Fibroblast of mammary gland (primary cell): ENCODE measurements at places on chromosomes 4 and X.

DNA sequence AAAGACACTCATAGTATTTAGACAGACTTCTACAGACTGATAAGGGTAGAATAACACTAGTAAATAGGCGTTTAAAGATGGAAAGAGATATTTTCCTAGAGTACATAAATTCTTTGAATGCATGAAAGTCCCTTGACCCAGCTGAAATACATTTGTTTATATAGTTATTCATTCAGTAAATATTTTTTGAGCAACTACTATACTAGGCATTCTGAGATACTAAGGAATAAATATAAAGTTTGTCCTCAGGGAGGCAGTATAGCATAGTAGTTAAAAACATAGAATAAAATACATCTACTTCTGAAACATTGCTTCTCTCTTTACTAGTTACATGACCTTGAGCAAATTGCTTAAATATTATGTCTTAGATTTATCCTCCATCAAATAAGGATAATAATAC lies 27.4 kb downstream of the HMGN5 start:
- peak; percentile 32 for DNase-seq

DNA sequence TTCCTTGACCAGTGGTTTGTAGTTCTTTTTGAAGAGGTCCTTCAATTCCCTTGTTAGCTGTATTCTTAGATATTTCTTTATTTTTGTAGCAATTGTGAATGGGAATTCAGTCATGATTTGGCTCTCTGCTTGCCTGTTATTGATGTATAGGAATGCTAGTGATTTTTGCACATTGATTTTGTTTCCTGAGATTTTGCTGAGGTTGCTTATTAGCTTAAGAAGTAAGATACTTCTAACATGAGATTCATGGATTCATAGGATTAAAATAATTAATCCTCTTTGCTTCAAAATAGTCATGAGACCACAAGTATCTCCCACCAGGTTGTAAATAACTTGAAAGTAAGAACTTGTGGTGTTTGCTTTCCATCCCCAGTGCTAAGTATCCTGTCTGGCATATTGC lies 308.9 kb downstream of the DTHD1 start:
- DNase-seq = no peak

- DNase-seq = no peak
Observed at GRCh38 chrX:131060147-131060546, 2.0 kb downstream of the ARHGAP36 start.

DNA sequence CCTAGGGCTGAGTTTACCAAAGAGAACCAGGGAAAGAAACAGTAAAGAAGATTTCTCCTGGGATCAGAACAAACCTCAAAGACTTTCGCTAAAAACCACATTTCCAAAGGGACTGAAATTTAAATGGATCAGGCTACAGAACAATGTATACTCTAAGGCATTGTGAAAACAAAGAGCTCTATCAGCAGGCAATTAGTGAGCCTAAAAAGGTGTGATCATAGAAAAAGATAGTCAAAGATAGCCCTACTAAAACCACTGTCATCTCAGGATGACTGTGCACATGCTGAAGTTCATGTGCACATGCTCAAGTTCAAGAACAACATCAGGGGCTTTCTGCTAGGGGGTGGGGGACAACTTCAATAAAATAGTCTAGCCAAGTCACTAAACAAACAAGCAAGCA lies 12.9 kb upstream of the SMIM10L2A start:
- DNase-seq = no peak

DNA sequence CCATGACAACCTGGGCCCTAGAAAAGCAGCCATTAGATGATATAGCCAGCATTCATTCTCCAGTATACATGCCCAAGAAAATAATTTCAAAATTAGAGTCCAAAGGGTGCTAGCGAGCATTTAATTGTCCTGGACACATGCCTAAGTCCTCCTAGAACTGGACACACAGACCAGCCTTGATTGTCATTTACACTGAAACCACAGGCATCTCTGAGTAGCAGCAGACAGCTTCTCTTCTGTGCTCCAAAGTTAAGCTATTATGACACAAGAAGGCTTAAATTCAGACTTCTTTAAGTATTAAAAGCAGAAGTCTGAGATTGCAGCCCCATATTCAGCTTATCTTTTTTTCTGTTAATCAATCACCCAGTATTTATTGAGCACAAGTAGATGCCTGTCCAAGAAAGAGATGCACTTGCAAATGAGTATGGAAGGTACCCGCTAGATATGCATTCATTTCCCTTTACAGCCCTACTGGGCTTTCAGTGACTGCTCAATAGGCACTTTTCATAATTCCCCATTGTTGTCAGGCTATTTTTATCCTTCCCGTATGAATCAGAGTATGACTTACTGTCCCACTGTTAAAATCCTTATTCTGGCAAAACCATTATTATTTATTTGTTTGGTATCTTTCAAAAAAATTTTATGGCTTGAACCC lies 374.1 kb downstream of the FBXW7 start:
- DNase-seq = no peak

- DNase-seq = no peak
Observed at GRCh38 chrX:125295337-125295736, 24.3 kb upstream of the TEX13C start.

DNA sequence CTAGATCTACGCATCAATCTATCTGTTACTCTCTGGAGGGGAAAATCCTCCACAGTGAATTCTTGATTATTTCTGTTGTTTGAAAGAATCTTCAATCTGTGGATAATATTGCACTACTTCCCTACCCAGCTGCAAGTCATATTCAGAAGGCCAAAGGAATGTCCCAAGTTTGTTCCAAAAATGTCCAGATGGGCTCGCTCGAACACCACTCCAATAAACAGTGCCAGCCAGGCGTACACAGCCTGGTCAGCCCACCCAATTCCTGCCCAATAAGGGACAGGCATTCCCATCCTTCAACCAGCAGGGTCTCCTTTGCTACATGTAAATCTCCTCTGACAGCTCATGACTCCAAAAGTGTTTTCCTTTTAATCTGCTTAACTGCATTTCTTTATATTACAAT lies 80.7 kb upstream of the GPM6B start:
- DNase-seq = peak; percentile 58

GRCh38 chrX:43175434-43175833 lies 397.5 kb upstream of the PPP1R2C start:
- no peak for DNase-seq

- no peak for DNase-seq
Observed at GRCh38 chr4:25486171-25486570, 109.1 kb downstream of the ANAPC4 start.

GRCh38 chr4:84220990-84221389 lies 278.1 kb downstream of the NKX6-1 start:
- DNase-seq = no peak

DNA sequence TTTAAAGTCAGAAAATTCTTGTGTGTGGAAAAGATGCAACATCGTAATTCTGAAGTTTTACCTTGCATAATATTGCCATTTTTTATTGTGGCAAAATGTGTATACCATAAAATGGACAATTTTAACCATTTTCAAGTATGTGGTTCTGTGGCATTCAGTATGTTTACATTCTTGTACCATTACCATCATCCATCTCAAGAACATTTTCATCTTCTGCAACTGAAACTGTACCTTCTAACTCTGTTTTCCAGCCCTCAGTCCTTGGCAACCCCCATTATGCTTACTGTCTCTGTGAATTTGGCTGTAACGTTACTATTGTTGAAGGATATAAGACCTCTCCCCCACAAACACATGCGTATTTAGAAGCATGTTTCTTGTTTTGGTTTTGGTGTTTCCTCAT lies 123.2 kb downstream of the BMPR1B start:
- DNase-seq = peak; percentile 19

DNA sequence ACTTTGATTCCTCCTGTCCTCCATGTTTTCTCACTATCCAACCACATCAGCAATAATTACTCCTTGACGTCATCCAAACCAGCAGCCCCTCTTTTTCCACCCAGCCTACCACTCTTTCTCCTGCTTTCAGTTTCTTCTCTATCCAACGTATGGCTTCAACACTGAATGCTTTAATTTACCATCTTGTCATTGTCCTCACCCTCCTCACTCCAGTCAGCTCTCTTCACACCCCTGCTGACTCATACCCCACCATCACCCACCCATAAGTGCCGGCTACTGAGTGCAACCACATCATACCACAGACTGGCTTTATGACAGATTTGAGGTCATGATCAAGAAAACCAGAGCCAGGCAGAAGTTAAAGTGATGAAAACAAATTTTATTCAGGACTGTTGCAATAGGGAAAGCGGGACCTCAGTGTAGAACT lies 9.8 kb upstream of the ANXA5 start:
- peak; percentile 90 for DNase-seq

- no peak for DNase-seq
Observed at GRCh38 chrX:128106630-128107029, 54.4 kb upstream of the ACTRT1 start.

DNA sequence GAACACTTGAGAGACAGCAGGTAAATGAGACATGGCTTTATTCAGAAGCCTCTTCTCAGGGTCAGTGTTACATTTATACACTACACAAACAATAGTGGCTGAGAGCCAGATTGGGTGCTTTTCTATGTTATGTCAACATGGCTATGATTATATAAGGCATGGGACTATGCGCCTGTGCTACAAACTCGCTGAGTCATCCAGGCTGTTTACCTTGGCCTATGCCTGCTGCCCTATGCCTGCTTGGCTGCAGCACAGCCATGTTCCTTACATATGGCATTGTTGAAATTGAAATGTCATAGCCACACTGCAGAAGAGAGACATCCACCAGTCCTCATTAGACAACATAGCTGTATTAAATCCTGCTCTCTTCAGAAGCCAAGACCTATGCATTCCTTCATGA lies 236.3 kb upstream of the NWD2 start:
- DNase-seq = no peak

- no peak for DNase-seq
Observed at GRCh38 chr4:163764569-163764968, 270.1 kb downstream of the TMA16 start.

GRCh38 chr4:169902658-169903345 lies 123.4 kb downstream of the MFAP3L start:
- DNase-seq = no peak

GRCh38 chr4:70654605-70655011 lies 11.7 kb downstream of the JCHAIN start:
- no peak for DNase-seq

GRCh38 chr4:38870098-38870808 lies 2.6 kb downstream of the FAM114A1 start:
- DNase-seq = peak; percentile 85

DNA sequence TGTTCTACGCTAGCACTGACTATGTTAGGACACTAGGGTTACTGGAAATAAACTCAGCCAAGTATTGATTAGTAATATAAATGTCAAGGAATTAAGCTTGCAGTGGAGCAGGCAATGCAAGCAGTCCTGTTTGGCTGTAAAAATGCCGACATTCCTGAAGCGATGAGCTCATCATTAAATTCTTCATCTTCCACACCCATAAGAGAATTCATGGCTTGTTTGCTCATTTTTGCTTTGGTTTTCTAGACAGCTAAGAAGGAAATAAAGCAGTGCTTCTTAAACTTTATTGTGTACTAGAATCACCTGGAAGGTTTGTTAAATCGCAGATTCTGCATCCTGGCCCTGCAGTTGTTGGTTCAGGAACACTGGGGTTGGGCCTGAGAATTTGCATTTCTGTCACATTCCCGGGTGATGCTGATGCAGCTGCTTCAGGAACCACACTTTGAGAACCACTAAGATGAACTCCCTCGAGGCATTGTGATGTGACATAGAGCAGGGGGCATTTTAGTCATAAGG lies 17.8 kb downstream of the ANXA3 start:
- peak; percentile 77 for DNase-seq

DNA sequence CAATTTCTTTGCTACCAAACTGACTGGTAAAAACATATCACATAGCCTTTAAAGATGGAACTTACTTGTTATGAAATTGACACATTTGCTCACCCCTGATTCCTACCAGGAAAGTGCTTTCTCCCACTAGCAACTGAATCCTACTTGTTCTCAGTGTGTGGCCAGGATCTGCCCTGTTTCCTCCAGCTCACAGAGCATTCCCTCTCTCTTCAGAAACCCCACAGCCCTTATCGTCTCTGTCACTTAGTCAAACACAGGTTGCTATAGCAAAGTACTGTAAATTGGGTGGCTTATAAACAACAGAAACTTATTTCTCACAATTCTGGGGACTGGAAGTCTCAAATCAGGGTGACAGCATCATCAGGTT lies 265.2 kb upstream of the BOD1L1 start:
- DNase-seq = no peak

DNA sequence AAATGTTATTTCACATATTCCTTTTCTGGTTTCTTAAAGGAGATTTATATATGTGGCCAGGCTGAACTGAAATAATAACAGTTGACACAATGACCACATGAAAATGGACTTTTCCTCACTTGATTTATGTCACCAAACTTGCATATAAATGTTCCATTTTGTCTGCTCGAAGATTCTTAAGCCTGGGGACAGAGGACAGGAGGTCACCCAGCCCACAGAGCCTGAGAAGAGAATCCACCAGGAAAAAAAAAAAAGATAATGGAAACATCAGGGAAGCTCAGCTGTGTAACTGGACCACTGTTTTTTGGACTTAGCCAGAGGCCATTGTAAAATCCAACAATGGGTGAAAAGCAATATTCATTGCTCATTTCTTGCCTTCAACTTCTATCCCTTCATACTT lies 359.0 kb upstream of the FGF16 start:
- DNase-seq = no peak

DNA sequence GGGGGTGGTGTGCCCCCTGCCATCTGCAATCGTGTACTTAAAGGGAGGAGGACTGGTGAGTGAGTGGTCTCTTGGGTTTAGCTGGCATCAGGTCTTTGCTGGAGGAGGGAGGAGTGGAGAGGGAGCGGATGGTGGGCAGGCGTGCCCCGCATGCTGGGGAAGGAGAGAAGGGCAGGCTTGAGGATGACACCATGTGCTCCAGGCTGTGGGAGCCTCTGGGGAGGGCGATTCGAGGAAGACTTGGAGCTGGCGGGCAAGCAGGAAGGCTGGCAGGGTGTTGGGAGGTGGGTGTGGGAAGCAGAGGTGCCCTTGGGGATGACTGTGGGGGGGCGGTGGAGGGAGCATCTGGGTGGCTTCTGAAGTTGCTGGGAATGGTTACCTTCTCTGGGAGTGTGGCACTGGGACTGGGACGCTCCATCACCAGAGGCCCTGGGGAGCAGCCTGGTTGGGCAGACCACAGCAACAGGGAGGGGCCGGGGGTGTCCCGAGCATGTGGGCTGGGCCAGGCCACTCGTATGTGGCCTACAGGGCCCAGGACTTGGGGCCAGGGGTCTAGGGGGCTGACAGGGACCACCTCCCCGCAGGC lies 30.8 kb upstream of the AFAP1 start:
- no peak for DNase-seq

- peak; percentile 18 for DNase-seq
Observed at GRCh38 chrX:19225909-19226308, 103.6 kb upstream of the ADGRG2 start.

- DNase-seq = no peak
Observed at GRCh38 chr4:55500072-55500471, 46.6 kb downstream of the CLOCK start.

DNA sequence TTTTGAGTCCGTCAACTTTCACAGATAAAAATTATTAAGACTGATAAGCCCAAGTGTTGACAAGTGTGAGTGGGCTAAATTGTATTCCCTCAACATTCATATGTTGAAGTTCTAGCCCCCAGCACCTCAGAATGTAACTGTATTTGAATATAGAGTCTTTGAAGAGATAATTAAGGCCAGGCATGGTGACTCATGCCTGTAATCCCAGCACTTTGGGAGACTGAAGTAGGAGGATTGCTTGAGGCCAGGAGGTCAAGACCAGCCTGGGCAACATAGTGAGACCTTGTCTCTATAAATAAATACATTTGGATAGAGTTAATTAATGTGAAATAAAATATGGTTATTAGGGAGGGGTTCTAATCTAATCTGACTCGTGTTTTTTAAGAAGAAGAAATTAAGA lies 29.7 kb upstream of the SLC25A4 start:
- DNase-seq = peak; percentile 62
